Muscle of arm (tissue), 14 donors: ENCODE measurements at places on chromosomes 2 and 18.

- no peak for DNase-seq
Observed at GRCh38 chr2:8170552-8171327, 511.1 kb upstream of the ID2 start.

- DNase-seq, result no peak
Observed at GRCh38 chr2:41482659-41483058, 565.2 kb upstream of the PKDCC start.

DNA sequence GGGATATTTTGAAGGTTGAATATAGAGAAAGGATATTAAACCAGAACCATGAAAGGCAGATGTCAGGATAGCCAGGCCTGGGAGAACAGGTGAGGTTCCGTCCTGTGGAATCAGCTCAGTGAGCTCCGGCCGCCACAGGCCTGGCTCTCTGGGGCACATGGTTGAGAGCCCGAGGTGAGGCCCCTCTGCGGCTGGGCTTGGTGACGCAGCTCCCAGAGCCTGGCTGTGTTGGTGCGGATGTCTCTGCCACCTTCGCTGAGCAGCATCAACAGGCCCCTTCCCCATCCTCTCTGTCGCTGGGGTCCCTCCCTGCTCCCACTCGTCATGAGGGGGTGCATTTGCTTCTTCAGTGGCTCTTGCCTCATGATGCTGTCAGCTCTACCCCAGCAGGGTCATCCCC, 70.7 kb upstream of the PXDN start:
- no peak for DNase-seq

- no peak for DNase-seq
Observed at GRCh38 chr2:228535396-228535795, 353.9 kb upstream of the SPHKAP start.

- DNase-seq, result no peak
Observed at GRCh38 chr2:108315444-108315934, 26.8 kb downstream of the SULT1C2 start.

DNA sequence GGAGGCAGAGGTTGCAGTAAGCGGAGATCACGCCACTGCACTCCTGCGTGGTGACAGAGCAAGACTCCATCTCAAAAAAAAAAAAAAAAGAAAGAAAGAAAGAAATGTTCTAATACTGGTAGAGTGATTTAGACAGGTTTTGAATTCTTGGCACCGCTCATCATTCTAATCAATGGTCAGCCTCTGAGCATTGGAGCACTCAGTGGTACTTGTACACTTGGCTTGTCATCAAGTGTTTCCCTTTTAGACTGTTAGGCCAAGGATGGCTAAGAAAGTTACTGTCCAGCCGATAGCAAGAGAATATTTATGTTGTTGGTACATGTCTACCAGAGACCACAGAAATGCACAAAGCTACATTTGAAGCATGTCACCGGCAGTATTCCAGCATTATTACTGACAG, 444.1 kb upstream of the RAB12 start:
- DNase-seq, result no peak

DNA sequence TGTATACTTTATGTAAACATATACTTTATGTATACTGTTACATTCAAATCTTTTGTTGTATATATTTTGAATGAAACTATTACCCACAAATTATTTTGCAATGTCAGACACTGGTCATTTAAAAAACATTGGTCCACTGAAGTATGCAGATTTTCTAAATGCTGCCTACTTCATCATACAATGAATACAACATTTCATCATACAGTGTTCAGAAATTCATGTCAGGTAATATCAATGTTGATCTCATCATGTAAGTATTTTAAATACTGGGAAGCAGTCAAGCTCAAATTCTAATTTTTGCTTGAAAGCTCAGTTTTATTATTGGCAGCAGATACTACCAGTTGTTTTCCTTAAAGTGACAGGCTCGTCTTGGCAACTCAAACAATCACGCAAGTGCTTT, 2.9 kb upstream of the STAT4 start:
- no peak for DNase-seq

- no peak for DNase-seq
Observed at GRCh38 chr2:136008205-136008865, 22.9 kb upstream of the DARS1 start.

DNA sequence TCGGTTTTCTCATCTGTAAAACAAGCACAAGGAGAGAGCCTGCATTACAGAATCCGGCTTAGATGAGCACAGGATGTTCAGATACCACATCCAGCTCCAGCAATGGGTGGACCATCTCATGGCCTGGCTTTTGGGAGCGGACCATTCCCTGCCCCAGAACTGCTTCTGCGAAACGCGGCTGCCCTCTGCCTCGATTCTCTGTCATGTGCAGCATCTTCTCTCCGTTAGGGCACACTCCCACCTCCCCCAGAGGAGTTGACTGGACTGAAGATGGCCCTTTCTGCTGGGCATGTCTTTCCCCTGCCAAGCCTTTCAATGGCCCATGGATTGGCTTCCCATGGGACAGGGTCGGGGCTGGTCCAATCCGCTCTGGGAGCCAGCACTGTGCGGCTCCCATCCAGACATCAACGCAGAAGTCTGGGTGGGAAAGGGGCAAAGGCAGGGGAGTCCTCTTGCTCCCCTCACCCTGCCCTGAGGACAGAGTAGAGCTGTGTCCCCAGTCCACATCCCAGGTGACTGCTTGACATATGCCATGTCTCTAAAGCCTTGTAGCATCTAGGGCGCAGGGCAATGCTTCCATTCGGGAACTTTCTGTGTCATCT, 14.3 kb upstream of the FAHD2A start:
- no peak for DNase-seq

- no peak for DNase-seq
Observed at GRCh38 chr18:52150050-52150449, 189.9 kb upstream of the DCC start.

DNA sequence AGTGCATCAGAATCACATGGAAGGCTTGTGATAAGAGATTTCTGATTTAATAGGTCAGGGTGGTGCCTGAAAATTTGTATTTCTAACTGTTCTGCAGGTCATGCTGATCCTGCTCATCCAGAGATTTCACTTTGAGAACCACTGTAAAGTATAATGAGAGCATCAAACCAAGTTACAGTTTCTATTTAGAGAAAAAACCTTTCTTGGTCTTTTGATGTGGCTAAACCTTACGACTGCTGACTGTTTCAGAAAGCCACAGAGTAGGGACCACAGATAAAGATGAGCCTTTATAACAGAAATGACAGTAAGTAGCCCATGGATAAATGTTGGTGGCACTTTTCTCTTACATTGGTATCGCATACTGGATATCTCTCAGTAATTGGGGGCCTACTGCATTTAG, 109.4 kb upstream of the FANCL start:
- DNase-seq, result no peak

- DNase-seq, result no peak
Observed at GRCh38 chr2:212254339-212254738, 284.3 kb downstream of the ERBB4 start.

DNA sequence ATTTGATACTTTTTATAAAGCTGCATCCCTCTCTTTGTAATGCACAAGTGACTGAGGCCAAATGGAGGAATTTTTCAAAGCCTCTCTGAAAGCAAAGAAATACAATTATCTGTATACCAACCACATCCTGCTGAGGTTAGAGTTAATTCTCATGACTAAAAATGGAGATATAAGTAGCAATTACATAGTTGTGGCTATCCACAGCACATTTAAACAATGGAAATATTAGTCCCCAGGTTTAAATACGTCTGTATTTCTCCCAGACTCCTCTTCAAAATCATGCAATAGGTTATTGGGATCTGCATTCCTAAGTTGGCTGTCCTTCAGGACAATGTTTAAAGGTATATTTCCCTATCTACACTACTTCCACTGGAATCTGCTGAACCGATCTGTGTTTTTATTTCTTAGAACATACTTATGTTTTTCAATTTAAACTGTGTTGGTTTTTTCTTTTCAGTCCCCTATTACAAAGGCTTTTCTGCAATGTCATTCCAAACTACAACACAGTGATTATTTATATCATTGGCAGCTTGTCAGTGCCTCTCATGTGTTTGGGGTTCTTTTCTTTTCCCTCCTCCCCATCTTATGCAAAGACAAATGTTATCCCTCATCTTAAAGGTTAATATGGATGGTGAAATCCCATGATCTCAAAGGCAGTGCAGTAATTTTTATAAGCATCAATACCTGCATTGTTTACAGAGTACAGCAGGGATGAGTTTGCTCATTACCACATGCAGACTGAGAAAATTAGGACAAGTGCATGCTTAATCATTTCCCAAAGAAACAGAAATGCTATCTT, 134.8 kb upstream of the FSHR start:
- DNase-seq, result no peak

DNA sequence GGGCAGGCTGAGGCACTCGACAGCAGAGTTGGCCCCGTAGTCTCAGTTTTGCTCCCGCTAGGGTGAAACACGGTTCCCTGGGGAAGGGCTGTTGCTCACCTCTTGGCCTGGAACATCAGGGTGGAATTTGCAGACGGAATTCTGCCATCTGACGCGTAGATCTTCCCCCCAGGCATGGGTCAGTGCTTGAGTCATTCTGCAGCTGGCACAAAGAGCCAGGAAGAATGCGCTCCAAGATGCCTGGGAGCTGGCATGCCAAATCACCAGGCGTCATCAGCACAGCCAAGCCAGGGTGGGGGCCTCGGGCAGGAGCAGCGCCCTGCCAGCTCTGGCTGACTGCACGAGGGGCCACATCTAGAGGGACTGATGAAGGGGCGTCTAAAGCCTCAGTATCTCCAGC, 42.7 kb downstream of the ODC1 start:
- peak; percentile 43 for DNase-seq

GRCh38 chr18:49874238-49874637, 60.9 kb upstream of the ACAA2 start:
- DNase-seq, result no peak

DNA sequence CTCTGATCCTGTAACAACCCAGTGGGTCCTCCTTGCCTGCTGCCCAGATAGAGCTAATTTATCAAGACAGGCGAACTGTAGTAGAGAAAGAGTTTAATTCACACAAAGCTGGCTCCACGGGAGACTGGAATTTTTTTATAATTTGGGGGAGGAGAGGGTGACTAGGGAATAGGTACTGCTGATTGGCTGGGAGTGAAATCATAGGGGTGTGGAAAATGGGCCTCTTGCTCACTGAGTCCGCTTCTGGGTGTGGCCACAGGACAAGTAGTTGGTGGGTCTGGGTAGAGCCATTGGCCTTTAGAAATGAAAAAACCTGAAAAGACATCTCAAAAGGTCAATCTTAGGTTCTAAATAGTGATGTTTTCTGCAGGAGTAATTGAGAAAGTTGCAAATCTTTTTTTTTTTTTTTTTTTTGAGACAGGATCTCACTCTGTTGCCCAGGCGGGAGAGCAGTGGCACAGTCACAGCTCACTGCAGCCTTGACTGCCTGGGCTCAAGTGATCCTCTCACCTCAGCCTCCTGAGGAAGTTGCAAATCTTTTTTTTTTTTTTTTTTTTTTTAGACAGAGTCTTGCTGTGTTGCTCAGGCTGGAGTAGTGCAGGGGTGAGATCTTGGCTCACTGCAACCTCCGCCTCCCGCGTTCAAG, 14.4 kb upstream of the UGGT1 start:
- DNase-seq, result no peak

- DNase-seq, result no peak
Observed at GRCh38 chr18:11324956-11325882, 175.8 kb upstream of the PIEZO2 start.

- DNase-seq, result no peak
Observed at GRCh38 chr2:37427241-37427640, 82.8 kb downstream of the QPCT start.

DNA sequence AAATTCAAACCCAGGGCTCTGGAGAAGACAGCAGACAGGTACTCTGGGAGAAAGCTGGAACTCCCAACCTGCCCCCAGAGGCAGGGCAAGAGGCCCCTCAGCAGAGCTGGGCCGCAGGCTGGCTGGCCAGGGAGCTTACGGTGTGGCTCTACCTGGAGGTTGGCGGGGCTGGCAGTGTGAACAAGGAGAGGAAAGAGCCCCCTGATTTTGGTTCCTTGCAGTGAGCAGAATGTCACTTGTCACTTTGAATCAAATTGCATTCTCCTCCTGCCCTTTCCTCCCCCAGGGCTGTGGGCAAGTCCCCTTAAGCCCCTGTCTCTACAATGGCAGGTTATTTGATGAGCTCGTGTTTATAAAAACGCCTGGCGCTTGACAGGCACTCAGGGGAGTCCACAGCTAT, 32.6 kb downstream of the MYO7B start:
- DNase-seq, result no peak

DNA sequence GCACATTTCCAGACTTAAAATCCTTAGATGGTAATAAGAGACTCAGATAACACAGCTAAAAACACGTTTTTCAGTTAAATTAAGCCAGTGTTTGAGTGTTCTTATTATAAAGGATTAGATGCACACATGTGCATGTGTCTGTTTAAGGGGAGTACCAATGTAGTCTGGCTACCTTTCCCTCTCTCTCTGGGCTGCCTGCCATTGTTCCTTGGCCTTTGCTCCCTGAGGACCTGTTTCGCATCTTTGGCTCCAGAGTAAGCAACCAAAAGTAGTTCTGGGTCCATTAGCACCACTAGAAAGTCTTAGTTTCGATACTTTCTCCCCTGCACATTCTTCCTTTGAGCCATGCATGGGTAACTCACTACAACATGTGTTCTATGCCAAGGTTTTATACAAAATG, 228.3 kb downstream of the TPGS2 start:
- DNase-seq, result no peak

DNA sequence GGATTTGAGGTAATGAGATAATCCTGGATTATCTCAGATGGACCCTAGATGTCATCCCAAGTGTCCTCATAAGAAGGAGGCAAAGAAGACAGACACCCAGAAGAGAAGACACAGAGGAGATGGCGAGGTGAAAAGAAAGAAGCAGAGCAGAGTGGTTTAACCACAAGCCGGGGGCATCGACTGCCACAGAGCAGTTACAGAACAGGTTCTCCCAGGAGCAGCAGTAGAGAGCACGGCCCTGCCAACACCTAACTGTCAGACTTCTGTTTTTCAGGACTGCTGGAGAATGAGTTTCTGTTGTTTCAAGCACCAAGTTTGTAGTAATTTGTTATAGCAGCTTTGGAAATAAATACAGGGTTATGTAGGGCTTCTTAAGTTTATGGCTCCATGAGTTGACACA, 437.0 kb downstream of the THSD7B start:
- DNase-seq, result no peak

- DNase-seq, result peak; percentile 20
Observed at GRCh38 chr2:24111407-24111901, 11.7 kb downstream of the PFN4 start.

DNA sequence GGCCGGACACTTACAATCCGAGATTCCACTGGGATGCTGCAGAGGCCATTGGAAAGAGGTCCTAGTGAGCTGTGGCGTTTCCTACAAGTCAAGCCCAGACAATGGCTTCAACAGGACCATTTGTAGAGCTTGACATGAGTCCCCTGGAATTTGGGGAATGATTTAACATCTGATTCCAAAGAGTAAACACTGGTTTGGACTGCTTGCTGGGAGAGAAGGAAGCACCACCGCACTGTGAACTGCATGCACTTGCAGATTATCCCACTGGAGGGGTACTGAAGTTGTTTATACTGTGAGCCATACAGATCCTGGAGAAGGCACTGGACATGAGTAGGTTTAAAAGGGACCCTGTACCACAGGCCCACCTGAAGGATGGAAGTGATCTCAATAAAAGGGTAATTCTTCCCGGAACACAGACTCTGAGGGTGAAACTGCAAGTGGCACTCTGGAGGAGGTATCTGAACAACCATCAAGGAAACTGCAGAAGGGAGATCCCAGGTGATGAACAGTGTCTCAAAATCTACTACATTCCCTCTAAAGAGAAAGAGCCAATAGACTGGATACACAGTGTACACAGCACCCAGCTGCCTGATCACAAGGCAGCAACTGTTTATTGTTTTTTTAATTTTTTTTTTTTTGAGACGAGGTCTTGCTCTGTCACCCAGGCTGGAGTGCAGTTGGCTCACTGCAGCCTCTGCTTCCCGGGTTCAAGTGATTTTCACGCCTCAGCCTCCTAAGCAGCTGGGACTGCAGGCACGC, 4.3 kb upstream of the RAB6C start:
- no peak for DNase-seq
